Activated T-cell treated with anti-CD3 and anti-CD28 coated beads, Interleukin-2, amount 50 U/mL, for 24 hours (primary cell): ENCODE measurements at places on chromosomes 1 and 21.

DNA sequence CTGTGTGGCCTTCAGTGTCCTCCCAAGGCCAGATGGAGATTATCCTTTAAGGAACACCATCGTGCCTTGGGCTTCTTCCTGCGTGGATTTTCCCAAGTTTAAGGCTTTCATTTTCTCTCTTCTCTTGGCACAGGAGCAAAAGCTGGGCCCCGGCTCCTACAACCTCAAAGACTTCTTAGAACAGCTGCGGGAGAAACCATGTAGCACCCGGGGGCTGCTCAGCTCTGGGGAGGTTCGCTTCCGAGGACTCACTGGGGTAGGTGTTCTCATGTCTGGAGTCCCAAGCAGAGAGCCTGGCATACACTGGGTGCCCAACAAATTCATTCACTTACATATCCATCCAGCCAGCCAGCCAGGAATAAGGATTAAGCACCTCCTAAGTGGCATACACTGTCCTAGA, 6.6 kb upstream of the TTC22 start:
- DNase-seq: no peak

DNA sequence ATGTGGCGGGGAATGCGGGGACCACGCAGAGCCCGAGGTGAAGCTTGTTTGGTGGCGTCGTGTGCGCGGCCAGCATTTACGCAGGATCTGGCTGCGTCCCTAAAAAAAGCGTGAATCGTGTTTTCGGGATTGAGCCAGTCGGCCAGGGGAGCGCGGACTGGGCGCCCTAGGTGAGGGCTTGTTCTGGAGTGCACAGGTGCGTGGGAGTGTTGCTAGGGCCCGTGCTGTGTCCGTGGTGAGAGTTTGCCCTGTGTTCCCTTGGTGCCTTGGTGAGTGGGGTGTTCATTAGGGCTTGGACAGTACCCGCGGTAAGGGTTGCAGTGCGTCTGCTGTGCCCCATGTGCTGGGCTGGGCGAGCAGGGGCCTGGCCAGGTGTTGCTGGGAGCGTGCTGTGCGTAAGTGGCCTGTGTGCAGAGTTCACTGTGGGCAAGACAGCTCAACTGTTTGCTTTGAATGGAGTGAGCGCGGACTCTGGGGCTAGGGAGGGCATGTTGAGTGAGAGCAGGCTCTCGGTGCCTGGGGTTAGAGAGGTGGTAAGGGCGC, 673 bp downstream of the CD46 start:
- DNase-seq: peak; percentile 64

GRCh38 chr1:173020138-173020750, 30.5 kb downstream of the TNFSF18 start:
- DNase-seq: no peak

DNA sequence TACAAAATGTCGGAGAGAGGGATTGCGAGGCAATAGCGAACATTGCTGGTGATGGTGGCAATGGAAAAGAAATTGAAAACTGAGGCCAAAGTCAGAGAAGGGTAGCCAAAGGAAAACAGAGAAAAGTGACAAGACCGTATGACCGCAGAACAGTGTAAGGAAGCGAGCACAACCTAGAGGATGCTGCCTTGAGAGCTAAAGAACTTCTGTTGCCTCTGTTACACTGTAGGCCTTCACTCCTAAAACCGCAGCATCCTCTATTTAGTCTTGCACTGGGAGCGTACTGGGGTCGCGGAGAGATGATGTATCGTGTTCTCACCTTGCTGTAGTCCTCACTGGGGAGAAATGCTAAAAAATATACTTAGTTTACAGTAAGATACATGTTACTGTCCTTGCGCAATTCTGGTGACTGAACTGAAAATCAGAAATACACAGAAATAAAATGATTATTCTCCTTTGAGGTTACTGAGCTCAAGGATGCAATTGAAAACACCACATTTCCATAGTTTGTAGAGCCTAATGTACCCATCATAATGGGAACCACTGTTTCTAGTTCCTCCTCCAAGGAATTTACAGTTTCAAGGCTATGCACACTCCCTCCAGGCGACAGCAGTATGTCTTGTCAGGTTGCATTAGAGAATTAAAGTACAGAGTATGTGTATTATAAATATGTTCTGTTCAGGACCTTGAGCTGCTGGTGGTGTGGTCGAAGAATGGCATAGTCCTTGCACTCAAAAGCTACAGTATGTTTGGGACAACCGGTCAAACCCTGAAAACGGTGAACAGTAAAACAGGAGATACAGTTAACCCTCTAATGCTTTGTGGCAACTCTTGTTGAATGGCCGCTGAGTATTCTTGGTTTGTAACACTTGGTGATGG, 1.3 kb downstream of the NEK7 start:
- no peak for DNase-seq

- DNase-seq: no peak
These were observed 145.6 kb downstream of the NR5A2 start for GRCh38 chr1:200173097-200173618.

GRCh38 chr1:76577525-76578185, 289.6 kb upstream of the ST6GALNAC5 start:
- no peak for DNase-seq

- no peak for DNase-seq
These were observed 78.9 kb downstream of the TGFBR3 start for GRCh38 chr1:91806769-91807700.

GRCh38 chr21:37873655-37874054, 42.6 kb downstream of the KCNJ6 start:
- DNase-seq: no peak

DNA sequence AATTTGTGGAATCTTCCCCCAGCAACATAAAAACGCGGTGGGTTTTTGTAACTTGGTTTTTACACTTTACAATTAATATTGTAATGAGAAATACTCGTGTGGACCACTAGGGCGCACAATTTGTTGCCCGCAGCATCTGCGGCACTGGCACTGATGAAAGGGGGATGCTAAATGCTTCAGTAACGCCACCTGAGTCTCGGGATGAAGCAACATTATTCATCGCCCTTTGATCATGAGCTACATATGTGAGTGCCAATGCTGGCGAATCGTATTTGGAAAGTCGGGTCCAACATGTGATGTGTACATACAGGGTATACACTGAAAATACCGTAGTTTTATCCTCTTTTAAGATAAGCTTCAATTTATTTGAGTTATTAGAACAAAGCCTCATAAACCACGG, 34.2 kb upstream of the COX20 start:
- peak; percentile 54 for DNase-seq

- no peak for DNase-seq
These were observed 2.9 kb downstream of the ADAMTS1 start for GRCh38 chr21:26842300-26842699.
